ENCODE measurements at places on chromosomes 5 and 9.

DNA sequence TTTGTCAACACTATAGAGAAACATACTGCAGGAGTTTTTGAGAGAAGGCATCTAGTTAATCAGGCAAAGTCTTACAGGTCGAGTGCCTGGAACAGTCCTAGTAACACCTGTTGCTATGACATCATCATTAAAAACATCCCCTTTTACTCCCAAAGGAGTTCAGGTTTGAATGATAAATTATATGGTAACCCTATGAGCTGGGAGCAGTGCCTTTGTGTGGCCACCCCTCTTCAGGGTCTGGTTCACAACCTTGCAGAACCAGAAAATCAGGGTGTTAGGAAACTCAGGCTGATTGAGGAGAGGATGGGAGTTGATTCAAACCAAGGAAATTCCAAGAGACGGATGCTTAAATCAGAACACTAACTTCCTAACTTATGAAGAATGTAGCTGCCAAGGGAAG lies 179.1 kb upstream of the RASEF start:
- DNase-seq: no peak

- DNase-seq: no peak
Observed at GRCh38 chr9:137956039-137956438, 78.5 kb downstream of the CACNA1B start.

GRCh38 chr5:126680191-126680817 lies 79.6 kb downstream of the PHAX start:
- DNase-seq: no peak

GRCh38 chr5:171835066-171835465 lies 49.4 kb downstream of the SMIM23 start:
- no peak for DNase-seq

DNA sequence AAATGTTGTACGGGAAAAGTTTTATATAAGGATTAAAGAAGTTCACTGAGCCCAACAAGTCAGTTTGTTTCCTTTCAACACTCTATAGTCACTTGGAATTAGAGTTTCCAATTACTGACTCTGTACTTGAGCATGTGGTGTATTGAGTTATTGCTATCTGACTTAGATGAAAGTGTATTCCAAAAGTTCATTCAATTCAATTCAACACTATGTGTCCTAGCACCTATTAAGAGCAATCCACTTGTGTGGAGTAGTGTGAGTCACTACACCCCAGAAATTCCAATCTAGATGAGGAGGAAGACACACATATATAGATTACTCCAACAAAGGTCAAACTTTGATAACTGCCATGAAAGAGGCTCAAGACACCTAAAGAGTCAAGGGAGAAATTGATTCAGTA lies 98.2 kb upstream of the SLCO6A1 start:
- no peak for DNase-seq

GRCh38 chr5:43874772-43875171 lies 271.8 kb downstream of the NNT start:
- no peak for DNase-seq

DNA sequence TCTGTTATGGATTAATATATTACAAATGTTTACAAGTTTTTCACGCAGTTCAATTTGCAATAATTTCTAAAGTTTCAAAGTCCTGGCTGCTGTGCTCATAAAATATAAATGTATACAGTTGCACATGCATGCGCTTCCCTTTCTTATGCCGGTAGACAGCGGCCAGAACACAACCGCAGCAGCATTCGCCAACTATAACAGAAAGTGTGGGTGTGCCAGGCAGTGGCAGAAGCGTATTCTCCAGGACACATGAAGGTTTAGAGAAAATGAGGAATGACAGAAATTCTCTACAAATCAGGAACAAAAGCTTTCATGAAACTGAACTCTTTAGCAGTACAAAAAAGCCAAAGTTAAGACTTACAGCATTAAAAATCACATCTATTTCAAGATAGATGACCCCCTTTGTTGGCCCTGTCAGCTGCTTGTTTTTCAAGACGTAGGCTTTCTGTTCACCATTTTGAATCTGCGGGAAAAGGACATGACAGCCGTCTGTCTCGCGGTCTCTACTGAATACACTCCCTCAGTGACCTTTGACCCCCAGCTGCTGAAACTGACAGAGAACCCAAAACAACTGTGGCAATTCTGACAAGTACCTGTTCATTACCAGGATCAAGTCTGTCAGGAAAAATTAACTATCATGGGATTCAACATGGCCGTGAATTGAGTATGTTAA lies 252.2 kb downstream of the SLF1 start:
- no peak for DNase-seq

GRCh38 chr9:83281306-83282255 lies 218.6 kb upstream of the RASEF start:
- no peak for DNase-seq

GRCh38 chr5:1801967-1802295 lies 724 bp downstream of the NDUFS6 start:
- peak; percentile 2 for DNase-seq

DNA sequence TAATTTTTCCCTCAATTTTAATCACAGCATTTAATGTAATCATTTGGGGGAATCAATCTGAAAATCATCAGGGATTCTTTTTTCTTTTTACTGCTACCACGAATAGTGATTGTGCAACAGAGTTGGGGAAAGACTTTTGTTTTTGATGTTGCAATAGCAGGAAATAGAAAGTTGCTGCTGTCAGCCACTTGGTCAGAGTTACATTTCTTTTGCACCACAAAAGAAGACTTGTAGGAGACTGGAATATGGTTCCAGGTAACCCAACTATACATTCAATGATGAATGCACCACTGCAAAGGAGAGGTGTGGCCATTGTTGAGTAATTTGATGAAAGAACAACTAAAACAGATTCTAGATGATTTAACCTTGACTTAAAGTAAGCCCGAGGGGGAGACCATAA lies 46.3 kb upstream of the PALM2AKAP2 start:
- DNase-seq: no peak

GRCh38 chr5:102902647-102903046 lies 147.5 kb downstream of the PAM start:
- no peak for DNase-seq

DNA sequence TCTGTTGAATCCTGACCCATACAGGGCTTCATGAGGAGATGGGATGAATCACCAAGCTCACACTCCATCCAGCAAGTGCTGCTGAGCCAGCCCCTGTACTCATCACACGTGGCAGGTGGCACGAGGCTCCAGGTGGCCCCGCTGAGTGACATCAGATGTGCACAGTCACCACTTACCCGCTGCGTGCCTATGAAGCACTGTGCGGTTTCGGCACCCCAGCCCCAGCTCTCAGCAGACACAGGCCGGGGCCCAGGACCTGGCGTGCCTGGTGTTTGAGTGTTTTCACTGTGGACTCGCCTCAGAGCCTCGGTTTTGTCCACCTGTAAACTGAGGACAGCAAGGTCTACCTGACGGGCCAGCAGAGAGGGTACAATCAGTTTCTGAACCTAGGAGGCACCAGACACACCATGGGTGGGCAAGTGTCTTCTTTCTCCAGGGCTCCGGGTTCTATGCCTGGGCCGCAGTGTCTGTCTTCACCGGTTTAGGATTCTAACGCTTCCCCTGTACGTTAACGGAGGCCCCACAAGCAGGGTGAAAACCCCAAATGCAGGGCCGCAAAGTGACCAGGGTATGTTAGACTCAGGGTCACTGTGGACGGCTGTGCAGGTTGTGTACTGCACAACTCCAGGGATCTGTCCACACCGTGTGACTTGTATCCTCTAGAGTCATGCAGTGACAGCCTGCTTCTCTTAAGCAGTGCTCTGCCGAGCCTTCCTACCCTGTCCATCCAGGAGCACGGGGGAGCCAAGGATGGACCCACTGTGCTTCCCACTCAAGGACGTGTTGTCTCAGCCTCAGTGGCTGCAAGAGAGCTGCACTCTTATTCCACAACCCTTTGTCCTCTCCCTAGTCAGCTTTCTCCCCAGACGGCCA lies 44.3 kb upstream of the COL5A1 start:
- DNase-seq: no peak

DNA sequence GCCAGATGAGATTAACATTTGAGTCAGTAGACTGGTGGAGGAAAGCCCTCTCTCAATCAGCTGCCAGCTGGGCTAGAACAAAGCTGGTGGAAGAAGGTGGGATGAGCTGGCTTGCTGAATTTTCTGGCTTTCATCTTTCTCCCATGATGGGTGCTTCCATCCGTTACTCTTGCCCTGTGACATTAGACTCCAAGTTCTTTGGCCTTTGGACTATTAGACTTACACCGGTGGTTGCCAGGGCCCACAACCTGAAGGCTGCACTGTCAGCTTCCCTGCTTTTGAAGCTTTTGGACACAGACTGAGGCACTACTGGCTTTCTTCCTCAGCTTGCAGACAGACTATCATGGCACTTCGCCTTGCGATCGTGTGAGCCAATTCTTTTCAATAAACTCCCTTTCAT lies 642.7 kb downstream of the TAF11L14 start:
- DNase-seq: no peak

DNA sequence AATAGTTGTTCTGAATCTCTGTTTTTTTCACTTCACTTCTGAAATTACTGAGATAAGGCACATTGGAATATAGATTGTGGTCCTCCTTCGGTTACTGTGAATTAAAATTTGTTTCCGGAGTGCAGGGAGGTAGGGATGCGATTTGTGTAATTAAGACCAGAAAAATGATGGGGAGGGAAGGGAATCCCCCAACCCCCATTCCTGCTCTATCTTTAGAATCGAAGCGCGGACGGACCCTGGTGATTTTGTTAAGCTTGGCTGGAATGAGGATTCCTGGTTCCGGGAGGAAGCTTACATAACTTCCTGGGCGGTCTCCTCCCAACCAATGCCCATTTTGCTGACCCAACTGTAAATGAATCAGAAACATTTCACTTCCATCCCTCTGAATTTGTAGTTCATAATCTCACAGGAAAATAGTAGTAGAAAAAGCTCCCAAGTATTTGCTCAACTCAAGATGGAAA lies 220.1 kb upstream of the MSX2 start:
- no peak for DNase-seq

DNA sequence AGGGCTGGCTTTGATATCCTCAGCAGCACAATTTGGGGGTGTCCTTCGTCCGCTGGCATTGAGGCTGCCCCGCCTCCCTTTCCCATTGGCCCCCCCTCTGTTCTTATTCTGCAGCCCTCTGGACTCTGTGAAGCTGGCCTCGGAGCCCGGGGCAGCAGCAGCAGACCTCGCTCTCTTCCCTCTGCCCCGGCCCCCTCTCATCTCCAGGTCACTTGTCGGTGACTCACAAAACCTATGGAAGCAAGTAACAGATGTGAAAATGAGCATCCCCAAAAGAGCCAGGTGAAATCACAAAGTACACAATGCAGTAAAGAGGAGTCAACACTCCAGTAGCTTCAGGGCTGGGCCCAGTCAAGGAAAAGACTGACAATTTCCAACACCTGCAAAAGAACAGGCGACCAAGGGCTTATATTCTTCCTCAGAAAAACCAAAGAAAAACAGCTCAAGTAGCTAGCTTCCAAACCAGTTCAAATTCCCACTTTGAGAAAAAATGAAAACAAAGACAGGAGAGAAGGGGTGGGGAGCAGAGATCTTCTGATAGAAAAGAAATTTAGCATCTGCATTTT lies 97.5 kb downstream of the ZNF608 start:
- DNase-seq: no peak

DNA sequence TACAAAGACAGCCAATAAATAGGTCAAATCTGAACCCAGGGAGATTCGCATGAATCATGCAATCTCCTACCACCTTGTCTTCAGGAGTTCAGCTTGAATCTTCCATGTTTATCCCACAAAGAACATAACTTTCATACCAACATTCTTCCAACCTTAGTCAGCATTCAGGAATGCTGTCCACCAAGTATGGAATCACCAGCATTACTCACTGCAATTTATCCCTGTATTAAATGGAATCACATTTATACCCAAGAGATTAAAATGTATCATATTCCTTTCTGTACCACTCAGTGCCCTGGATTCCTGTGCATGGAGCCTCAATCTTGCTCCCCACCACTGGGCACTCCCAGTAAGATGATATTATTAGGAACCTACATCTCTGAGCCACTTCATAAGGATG lies 162.6 kb downstream of the GLIS3 start:
- no peak for DNase-seq

DNA sequence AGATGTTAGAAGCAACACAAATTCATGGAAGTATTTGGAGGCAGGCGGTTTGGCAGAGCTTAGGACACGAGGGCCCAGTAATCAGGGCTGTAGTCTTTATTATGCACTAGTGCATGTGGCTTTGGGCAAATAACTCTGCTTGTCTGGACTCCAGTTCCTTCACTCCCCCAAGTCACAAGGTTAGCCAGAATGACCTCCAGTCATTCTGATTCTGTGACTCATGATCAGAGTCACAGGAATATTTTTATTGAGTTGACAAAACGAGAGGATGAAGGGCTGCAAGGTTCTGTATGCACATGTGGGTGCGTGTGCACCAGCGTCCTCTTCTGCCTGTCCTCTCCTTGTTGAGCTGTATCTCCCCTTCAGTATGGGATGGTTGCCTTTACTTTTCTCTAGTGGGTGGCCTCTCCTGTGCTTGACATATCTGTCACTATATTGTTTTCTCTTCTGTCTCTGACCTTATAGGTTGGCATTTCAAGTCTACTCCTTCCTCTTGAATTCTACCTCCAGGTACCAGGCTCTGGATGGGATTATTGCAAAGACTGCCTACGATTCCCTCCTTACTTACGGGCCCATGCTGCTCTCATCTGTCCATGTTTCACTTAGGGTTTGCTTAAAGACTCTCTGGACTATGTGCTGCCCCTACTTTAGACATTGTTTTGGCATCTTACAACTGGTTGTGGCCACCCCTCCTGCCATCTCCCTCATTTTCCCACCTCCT lies 94.6 kb downstream of the KDM4C start:
- no peak for DNase-seq

GRCh38 chr5:123046222-123046621 lies 9.7 kb upstream of the PPIC start:
- no peak for DNase-seq

GRCh38 chr5:173055722-173055982 lies 500 bp upstream of the CREBRF start:
- no peak for DNase-seq

DNA sequence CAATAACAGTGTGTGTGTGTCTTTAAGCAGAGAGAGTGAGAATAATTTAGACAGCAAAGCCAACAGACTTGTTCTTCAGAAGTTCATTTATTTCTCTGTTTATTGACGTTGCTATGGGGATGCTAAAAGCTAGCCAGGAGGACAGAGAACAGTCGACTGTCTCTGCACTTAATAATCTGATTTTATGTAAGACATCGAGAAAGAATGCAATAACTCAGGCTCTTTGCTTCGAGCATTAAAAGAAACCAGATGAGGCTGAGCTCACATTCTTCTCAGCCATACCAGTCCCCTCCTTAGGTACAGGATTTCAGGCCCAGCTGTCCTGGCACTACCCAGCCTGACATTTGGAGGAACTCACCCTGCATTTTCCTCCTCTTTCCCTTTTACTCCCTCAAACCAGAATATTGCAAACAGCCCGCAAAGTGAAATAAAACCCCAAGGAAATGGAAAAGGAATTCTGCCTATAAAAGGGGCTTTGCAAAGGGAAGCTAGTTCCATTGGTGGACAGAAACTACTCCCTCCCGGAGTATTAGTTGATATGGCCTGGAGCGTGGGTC lies 44.5 kb upstream of the DPYSL3 start:
- no peak for DNase-seq

- DNase-seq: no peak
Observed at GRCh38 chr9:93288341-93288740, 104.4 kb downstream of the WNK2 start.

- DNase-seq: no peak
Observed at GRCh38 chr9:101037430-101037829, 8.9 kb downstream of the PLPPR1 start.

GRCh38 chr9:80899208-80899607 lies 790.1 kb downstream of the TLE1 start:
- no peak for DNase-seq

- no peak for DNase-seq
Observed at GRCh38 chr9:16619402-16619801, 251.1 kb downstream of the BNC2 start.

GRCh38 chr5:123628860-123629544 lies 117.0 kb downstream of the CSNK1G3 start:
- DNase-seq: no peak
